Stimulated activated CD4-positive, alpha-beta T cell treated with anti-CD3 and anti-CD28 coated beads, Interleukin-15, amount 100 ng/mL, for 1 hour (primary cell): ENCODE measurements at places on chromosomes 2 and 18.

DNA sequence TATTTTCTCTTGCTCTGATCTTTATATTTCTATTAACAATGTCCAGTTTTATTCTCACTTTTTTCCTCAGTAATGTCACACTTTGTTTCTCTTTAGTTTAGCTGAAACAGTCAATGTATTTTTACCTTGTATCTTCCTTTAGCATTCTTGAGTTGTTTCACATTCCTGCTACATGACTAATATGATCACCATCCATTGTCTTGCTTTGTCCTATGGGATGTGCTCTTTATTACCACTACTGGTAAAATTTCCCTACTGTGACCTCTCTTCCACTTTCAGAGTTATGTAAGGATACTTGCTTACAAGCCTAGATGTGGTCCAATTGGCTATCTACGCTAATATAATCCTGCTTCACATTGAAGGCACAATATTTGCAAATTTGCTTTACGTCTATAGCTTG lies 457.9 kb downstream of the PIK3C3 start:
- DNase-seq = no peak

DNA sequence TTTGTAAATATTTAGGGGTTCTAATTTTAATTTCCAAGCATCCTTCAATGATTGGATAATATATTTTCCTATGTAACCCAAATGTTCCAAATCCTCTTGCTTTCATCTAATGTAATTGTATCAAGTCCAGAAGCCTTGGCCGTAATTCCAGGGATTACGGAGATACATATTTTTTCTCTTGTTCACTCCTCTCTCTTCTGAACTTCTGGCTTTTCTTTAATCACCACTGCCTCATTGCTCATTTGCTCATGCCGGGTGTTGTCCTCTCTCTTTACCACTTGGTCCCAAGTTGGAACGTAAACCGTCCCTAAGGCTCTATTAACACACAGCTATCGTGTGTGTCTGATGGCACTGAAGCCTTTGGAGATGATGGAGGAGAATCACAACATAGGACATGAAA lies 188.7 kb upstream of the COL3A1 start:
- DNase-seq = no peak

DNA sequence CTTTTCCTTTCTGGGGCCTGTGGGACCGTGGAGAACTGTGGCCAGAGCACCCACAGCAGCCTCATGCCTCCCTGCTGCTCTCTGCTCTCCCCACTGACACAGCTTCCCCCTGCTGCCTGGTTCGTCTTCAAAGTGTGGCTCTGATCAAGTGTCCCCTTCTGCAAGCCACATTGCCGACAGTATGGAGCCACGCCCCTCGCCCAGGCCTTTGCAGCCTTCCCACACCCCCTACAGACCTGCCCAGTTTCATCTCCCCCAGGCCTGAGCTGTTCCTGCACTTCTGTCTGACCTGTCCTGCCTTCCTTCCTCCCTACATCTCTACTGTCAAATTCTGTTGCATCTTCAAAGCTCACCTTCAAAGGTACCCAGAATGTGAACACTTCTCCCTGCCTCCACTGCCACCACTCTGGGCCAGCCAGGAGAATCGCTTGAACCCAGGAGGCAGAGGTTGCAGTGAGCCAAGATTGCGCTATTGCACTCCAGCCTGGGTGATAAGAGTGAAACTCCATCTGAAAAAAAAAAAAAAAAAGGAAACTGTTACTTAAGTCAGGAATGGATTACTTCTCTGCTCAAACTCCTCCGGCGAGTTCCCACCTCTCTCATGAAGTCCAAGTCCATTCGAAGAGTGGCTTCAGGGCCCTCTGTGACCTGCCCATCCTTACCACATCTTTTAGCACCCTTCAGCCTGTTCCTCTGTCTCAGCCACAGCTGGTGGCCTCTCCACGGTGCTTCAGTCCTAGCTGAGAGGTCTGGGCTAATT lies 29.0 kb upstream of the CATIP start:
- DNase-seq = no peak

DNA sequence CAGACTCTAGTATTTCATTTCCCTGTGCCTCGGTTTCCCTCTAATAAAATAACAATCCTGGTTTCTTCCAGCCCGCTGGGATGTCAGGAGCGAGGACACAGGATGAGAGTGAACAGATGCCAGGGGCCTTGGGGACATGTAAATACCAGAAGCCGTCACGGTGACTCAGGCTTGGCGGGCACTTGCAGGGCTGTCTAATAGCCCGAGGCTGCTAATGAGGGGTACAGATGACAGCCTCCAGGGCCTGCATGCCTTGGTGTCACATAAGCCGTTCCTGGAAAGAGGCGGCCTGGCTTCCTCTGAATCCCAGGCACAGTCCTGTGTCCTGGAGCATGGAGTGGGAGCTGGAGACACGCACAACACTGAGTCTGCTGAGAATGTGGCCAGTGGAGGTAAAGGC lies 28.2 kb downstream of the HS1BP3 start:
- no peak for DNase-seq

GRCh38 chr2:158841850-158842249 lies 46.7 kb downstream of the DAPL1 start:
- DNase-seq = no peak

- no peak for DNase-seq
Measured at GRCh38 chr2:210226223-210226622, 976 bp upstream of the ACADL start.

DNA sequence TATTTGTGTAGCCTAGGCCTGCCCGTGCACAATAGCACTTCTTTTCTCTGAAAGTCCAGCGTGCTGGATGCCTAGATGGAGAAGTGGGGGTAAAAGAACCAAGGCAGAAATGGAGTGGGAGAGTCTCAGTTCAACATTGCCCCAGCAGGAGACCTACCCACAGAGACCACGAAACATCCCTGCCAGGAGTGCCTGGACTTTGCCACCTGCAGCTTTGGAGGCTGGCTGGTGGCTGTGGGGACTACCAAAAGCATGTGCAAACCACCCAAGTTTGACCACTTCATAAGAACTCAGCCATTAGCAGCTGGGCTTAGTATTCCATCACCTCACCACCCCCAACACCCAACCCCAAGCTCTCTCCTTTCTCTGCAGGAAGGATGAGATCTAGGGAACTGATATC lies 416.9 kb upstream of the ID2 start:
- no peak for DNase-seq

GRCh38 chr2:134669731-134670669 lies 48.8 kb downstream of the TMEM163 start:
- DNase-seq = no peak
